NCI-H187 (cell line): ENCODE measurements at places on chromosomes 7 and 10.

DNA sequence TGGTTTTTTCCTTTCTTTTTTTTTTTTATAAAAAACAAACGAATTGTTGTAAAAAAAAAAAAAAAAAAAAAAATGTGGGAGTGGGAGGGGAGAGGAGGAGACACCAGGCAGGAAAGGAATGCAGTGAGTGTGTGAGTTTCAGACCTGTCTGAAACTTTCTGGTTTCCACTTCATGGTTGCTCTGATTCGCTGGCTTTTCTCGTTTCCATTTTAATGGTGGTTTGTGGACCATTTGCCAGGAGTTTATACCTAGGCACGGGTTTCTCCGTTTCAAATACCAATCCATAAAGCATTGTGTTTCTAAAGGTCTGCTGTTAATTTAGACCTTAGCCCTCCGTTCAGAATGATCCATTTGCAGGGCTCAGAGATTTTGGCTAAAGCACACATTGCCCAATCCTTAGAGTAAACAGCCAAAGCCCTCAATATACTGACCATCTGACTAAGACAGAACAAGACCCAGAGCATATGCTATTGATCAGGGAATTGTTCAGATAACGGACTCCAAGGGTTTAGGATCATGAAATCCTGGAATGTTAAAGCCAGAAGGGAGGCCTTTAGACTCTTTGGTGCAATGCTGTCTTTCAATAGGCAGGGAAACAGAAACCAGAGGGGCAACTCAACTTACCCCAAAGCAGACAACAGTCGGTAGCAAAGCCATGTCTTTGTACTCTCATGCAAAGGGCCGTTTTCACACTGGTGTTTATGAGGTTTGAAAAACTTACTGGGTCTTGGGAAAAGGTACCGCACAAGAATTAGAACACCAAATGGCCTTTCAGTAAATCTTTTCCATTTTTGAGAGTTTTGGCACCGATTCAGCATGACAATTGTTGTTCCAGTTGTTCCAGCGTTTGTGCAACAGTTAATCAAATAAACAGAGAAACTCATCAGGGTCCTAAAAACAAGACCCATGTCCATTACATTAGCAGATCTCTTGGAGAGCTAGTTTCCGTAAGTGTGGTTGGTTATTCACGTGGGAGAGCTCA, 94.3 kb upstream of the AGBL3 start:
- no peak for DNase-seq

DNA sequence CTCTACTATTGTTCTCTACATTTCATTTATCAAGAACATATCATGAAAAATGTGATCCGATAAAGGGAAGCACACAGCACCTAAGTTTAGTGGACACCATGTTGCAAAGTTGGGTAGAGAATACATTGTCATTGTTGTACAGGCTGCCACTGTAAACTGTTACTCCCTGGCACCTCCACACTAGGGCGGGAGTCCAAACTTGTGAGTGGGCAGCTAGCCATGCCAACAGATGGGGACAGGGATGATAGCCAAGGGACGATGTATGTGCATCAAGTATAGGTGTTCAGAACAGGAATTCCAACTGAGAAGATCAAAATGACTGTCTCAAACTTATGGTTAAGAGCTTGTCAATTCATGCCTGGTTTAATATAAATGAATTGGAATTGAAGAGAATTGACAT, 31.1 kb upstream of the COMMD3 start:
- no peak for DNase-seq

DNA sequence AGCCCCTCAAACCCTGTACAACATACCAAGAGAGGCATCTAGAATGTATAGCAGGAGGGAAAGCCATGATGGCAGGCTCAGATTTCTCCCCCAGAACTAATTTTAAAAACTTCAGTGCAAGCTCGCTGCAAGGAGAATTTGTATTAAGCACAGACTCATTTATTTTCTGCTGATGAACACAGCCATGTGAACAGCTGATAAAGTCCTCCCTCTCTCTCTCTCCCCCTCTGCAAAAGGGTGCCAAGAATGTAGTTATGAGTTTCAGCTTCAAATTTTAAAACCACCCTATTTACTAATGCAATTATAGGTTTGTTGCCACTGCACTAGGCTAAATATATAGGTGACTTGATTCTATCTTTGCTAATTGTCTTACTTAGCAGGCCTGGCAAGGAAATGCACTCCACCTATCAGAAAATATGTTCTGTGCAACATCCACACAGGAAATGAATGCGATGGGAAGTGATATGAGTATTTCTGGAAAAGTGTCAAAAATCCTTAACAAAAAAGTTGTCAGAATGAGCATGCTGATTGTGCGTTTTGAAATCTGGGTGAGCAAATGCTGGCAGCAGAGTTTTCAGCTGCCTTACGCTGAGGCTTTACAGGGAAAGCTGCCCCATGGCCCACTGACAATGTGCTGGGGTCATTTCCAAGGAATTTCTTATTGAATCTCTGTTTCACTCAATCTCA, 43.4 kb upstream of the GHITM start:
- no peak for DNase-seq

DNA sequence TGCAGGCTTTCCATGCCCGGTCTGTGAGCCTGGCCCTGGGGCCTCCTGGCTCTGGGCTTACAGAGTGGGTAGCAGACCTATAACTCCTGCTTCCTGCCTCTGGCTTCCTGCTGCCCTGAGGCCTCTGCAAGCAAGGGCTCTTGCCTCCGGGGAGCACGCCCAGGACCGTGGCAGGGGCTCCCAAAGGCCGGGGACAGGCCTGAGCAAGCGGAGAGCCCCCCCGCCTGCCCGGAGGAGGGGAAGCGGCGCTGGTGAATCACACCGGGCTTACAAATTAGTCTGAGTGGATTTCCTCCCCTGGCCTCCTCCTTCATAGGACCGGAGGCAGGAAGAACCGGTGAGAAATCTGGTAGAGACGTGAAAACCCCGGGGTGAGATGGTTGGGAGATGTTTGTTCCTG, 1.5 kb upstream of the MYL10 start:
- DNase-seq, result no peak

- no peak for DNase-seq
These were observed at the start of gene CYP3A4 for GRCh38 chr7:99784007-99784406. Gene CYP3A4, minus strand, starts transcription at chr7:99784184. Its CDS starts 103 bp downstream, at chr7:99784081.

GRCh38 chr7:2110610-2111396, 121.9 kb downstream of the MAD1L1 start:
- no peak for DNase-seq

GRCh38 chr7:107332488-107333269, 137.2 kb upstream of the GPR22 start:
- DNase-seq, result no peak

GRCh38 chr10:84015877-84016595, 123.3 kb upstream of the GHITM start:
- DNase-seq, result no peak

DNA sequence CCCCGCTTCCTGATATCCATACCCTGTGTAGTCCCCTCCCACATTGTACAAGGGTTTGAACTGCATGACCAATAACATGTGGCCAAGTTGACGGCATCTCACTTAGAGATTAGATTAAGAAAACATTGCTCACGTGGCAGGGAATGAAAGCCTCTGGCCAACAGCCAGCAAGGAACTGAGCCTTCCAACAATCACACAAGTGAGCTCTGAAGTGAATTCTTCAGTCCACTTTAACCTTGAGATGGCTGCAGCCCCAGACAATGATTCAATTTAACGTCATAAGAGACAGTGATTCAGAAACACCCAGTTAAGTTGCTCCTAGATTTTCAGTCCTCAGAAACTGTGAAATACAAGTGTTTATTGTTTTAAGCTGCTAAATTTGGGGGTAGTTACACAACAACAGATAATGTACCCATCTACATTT, 165.9 kb upstream of the PLXNA4 start:
- no peak for DNase-seq

GRCh38 chr7:134502463-134503371, 24.6 kb upstream of the AKR1B10 start:
- DNase-seq, result no peak

DNA sequence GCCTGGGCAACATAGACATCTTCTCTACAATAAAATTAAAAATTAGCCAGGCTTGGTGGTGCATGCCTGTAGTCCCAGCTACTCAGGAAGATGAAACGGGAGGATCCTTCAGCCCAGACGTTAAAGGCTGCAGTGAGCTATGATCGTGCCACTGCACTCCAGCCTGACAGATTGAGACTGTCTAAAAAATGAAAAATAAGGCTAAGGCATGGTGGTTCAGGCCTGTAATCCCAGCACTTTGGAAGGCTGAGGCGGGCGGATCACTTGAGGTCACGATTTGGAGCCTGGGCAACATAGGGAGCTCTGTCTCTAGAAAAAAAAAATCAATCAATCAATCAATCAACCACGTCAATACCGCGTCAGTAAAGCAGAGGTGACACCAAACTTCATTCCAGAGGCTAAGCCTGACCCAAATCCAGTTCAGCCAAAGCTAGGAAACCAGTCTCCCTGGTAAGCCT, 31.1 kb downstream of the MRPS24 start:
- no peak for DNase-seq

GRCh38 chr7:70092314-70093204, 494.3 kb downstream of the AUTS2 start:
- DNase-seq, result no peak

DNA sequence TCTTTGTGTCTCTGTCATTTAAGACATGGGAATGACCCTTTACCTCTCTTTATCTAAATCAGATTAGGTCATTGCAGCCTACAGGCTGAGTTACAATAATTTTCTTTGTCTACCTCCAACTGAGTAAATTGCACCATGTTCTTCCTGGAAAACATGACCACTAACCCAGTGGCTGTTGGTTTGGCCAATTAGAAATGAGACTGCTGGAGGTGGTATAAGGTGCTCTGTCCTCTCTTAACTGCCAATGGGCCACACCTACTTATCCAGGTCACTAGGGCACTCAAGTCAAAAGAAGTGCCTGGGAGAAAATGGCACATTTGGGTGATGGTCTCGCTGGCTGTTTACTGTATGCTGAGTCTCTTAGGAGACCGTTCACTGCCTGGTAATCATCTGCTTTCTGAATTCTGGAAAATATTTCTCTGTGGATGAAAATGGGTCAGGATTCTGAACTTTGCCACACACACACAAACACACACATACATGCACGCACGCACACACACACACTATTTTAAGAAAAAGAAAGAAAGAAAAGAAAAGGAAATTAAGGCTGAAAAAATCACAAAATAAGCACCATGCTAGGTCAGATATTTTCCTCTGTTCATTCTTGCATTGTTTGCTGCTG, 16.4 kb downstream of the STAMBPL1 start:
- DNase-seq, result no peak

DNA sequence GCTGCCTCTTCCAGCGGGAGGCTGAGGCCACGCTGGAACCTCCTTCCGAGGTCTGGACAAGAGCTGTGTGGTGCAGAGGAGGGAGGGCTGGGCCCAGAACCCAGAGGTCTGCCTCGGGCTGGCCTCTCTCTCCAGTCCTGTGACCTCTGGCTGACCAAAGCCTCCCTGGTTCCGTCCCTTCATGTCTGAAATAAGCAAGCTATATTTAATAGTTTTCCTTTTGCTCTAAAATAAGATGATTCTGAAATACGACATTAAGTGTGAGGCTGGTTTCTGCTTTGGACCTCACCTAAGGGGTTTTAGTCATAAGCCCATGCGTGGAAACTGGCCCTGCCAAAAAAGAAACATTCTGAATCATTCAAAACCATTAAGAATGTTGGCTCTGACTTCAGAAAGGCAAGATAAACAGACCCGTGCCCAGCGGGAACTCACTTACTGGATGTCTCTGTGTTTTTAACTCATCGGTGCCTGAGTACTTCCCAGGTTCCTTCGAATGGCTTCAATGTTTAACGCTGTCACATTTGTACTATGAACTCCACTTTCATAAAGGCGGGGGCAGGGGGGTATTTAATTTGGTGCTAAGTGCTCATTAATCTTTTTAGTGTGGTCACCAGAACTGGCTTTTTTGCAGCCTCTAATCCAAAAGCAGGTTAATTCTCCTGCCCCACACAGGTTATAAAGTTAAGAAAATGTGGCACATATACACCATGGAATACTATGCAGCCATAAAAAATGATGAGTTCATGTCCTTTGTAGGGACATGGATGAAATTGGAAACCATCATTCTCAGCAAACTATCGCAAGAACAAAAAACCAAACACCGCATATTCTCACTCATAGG, 157.5 kb upstream of the KLF14 start:
- DNase-seq, result no peak

DNA sequence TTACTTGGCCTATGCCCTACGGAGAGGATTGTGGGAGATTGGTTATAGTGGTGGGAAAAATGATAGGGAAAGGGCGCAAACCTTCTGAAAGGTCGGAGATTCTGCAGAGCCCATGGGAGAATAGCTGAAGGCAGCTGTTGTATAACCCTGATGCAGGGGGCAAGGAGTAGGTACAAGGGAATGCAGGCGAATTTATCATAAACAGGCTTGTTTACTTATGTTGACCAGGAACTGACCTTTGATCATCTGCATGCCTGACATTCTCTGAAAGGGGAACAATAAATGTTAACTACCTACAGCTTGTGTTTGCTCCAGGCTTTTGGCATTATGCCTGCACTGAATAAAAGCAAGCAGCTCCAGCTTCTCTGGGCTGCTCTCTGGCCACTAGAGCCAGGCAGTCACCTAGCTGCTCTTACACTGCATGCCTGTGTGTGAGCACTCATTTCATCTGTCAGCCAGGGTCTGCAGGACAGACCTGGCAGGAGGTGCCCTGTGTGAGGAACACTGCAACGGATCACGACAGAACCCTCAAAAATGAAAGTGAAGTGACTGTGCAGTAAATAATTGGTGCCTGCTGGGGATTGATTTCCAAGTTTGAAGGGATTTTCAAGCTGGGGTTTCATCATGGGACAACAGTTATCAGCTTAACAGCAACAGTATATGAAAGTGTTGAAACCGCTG, 31.1 kb upstream of the ABCA13 start:
- DNase-seq, result no peak

DNA sequence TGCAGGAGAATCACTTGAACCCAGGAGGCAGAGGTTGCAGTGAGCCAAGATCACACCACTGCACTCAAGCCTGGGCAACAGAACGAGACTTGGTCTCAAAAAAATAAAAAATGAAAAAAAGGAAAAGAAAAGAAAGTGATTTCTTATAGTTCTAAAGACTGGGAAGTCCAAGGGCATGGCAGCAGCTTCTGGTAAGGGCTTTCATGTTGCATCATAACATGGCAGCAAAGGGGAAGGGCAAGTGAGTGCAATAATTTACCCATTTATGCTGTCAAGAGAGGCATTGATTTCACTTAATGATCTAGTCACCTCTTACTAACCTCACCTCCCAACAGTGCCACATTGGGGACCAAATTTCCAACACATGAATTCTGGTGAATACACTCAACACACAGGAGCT, 8.8 kb upstream of the KLRG2 start:
- DNase-seq, result no peak

DNA sequence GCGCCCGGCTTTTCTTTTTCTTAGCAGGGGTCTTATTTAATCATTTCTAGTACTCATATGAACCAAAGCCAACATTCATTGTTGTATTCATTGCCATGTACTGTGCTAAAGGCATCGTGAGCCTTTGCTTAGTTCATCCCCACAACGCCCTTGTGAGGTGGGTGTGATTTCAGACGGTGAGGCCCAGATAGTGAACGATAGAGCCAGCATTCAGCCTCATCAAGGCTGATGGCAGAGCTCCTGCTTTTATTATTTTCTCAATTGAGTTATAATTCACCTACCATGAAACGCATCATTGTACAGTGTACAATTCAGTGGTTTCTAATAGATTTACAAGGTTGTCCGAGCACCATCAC, 50.1 kb downstream of the HK1 start:
- no peak for DNase-seq
